B cell (primary cell): ENCODE measurements at places on chromosomes 5 and 9.

DNA sequence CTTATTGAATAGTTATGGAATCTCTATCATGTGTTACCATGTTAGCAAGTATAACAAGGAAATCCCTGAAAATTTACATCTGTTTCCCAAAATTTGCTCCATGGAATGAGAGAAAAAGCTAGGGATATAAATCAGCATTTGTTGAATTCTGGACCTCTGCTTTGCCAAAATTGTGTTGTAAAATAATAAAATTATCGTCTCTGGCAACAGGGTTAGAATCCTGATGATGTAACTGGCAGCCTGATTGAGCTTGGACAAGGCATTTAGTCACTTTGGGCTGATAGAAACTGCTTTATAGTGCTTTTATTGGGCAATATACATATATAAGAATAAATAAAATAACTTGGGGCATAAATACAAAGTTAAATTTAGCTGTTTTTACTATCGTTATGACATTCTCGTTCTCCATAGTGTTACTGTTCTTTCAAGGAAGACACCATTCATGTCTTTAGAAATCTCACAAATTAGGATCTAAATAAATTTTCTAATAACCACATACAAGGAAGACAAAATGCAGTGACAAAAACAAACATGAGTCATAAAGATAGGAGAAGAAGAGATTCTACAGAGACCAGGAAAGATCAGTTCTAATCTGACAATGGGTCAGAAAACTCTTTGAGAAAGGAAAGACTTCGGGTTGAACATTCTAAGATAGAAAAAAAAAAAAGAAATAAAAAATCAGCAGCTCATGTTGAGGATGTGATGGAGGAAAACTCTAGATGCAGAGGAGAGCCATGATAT lies 145.0 kb upstream of the CDH10 start:
- DNase-seq = no peak
- no peaks in the 10 kb centered on the region for H3K27me3 ChIP-seq
- H3K4me3 ChIP-seq = no peak overlapping the region

GRCh38 chr5:3217114-3217513 lies 378.5 kb upstream of the IRX1 start:
- no peaks in the 10 kb centered on the region for H3K27me3 ChIP-seq
- no peak overlapping the region for H3K27ac ChIP-seq
- H3K4me1 ChIP-seq = no peaks in the 10 kb centered on the region

DNA sequence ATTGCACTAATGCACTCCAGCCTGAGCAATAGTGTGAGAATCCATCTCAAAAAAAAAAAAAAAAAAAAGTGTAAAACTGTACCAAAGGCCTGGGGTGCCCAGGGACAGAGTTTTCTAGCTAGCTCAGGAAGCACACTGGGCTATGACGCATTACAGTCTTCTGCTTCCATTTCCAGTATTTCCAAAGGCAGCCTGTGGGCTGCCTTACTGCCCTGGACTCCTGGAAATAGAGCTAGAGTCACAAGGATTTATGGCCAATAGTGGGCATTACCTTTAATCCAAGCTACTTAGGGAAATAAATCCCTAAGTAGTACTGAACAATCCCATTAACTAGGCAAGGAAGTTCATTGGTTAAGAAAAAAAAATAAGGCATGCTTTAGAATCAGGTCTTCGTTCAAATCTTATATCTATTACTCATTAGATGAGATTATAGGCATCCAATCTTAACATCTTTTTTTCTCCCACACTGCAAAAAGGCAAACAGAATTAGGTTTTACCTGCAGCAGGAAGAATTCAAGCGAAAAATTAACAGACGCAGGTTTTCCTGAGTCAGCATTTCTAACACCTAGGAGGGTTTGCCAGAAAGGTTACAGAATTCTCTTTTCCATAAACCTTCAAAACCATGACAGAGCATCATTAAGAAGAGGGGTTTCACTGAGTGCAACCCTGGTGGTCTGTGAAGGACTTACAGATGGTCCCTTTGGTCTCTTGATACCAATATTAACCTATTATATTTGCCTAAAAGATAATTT lies 85.6 kb upstream of the CCDC112 start:
- no peaks in the 10 kb centered on the region for H3K4me1 ChIP-seq
- no peaks in the 10 kb centered on the region for H3K27me3 ChIP-seq
- no peak overlapping the region for H3K4me3 ChIP-seq

- peaks cover 16% of the 10 kb centered on the region for H3K4me1 ChIP-seq
- H3K27ac ChIP-seq = no peak overlapping the region
- H3K4me3 ChIP-seq = no peak overlapping the region
- no peak for DNase-seq
- no peaks in the 10 kb centered on the region for H3K36me3 ChIP-seq
- H3K27me3 ChIP-seq = no peaks in the 10 kb centered on the region
Observed at GRCh38 chr5:54700986-54701578, 183.5 kb downstream of the SNX18 start.

DNA sequence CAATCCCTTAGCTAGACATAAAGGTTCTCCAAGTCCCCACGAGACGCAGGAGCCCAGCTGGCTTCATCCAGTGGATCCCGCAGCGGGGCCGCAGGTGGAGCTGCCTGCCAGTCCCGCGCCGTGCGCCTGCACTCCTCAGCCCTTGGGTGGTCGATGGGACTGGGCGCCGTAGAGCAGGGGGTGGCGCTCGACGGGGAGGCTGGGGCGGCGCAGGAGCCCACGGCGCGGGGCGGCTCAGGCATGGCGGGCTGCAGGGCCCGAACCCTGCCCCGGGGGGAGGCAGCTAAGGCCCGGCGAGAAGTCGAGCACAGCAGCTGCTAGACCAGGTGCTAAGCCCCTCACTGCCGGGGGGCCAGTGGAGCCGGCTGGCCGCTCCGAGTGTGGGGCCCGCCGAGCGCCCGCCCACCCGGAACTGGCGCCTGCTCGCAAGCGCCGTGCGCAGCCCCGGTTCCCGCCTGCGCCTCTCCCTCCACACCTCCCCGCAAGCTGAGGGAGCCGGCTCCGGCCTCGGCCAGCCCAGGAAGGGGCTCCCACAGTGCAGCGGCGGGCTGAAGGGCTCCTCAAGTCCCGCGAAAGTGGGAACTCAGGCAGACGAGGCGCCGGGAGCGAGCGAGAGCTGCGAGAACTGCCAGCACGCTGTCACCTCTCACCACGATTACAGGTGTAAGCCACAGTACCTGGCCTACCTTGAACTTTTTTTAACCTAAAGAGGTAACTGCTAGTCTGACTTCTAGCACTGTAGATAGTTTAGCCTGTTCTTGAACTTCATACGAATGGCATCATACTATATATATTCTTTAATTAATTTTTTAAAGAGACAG lies 35.5 kb downstream of the PTGS1 start:
- no peaks in the 10 kb centered on the region for H3K36me3 ChIP-seq
- H3K27me3 ChIP-seq = no peaks in the 10 kb centered on the region
- no peak for DNase-seq
- H3K27ac ChIP-seq = no peak overlapping the region
- no peaks in the 10 kb centered on the region for H3K4me1 ChIP-seq

- no peak for DNase-seq
- no peak overlapping the region for H3K27ac ChIP-seq
- H3K4me1 ChIP-seq = no peaks in the 10 kb centered on the region
- no peak overlapping the region for H3K4me3 ChIP-seq
Observed at GRCh38 chr9:32456564-32456963, 69.4 kb downstream of the RIGI start.

GRCh38 chr5:126794157-126794828 lies 17.4 kb downstream of the LMNB1 start:
- no peaks in the 10 kb centered on the region for H3K27me3 ChIP-seq
- no peaks in the 10 kb centered on the region for H3K36me3 ChIP-seq
- H3K4me1 ChIP-seq = no peaks in the 10 kb centered on the region
- no peak overlapping the region for H3K4me3 ChIP-seq

- peaks cover 6% of the 10 kb centered on the region for H3K4me1 ChIP-seq
- no peak overlapping the region for H3K4me3 ChIP-seq
- peaks cover 3% of the 10 kb centered on the region for H3K27me3 ChIP-seq
- H3K27ac ChIP-seq = no peak overlapping the region
Observed at GRCh38 chr9:19496321-19497050, 87.7 kb downstream of the ACER2 start.

DNA sequence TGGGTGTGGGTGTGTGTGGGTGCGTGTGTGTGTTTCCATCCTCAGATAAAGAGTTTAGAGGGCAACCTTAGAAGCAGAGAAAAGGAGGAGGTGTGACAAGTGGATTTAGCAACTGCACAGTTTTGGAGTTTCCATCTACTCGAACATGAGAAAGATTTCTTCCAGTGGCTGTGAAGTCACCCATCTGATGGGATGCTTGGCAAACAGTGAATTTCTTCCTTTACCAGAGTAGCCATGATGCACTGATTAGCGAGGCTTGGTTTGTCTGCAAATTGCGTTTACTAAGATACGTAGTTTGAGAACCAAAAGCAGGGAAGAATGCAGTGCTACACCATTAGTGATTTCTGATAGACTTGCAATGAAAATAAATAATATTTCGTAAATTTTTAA lies 791 bp upstream of the STARD4 start:
- H3K36me3 ChIP-seq = no peaks in the 10 kb centered on the region
- DNase-seq = no peak
- peak overlapping the region; percentile 90 for H3K4me3 ChIP-seq
- peak overlapping the region; percentile 82 for H3K27ac ChIP-seq
- H3K4me1 ChIP-seq = peaks cover 10% of the 10 kb centered on the region

DNA sequence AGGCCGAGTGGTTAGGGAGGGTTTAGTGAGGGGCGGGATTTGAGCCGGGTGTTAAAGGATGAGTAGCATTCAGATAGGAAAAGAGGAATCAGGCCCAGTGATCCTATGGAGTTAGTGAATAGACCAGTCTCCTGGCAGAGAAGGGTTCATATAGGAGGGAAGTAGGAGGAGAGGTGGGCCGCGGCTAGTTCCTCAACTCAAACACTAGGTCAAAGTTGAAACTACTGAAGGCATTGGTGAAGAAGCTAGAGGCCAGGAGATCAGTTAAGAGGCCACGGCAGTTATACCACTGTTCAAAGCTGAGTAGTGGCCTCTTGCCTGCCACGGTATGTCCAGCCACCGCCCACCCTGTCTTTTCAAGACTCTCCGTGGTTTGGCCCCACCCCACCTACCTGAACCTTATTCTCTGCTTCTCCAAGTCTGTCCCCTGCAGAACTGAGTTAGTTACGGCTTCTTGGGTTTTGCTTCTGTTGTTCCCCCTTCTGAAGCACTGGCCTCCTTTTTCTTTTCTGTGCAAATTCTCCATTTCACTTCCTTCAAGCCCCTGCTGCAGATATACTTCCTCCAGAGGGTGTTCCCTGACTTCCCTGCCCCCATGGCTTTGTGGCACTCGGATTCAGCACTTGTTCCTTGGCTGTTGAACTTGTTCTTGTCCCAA lies 1.8 kb downstream of the ZBTB34 start:
- peaks cover 26% of the 10 kb centered on the region for H3K4me1 ChIP-seq
- H3K4me3 ChIP-seq = peak overlapping the region; percentile 76
- peak overlapping the region; percentile 46 for H3K27ac ChIP-seq
- DNase-seq = peak; percentile 53
- H3K27me3 ChIP-seq = peaks cover 3% of the 10 kb centered on the region

DNA sequence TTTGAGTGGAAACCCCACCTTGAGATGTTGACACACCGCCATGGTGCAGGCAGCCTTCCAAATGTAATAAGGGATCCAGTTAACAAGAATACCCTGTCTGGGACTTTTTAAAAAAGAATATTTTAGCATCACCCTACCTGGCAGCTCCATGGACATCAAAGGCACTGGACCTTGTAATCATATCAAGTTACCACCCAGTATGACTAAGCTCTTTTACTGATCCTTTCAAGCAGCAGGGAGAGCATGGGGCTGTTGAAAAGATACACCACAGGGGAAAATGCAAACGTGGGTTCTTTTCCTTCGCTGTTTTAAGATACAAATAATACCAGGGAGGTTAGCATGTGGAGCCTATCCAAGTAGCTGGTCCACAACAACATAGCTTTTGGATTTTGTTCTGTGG lies 211.2 kb downstream of the SAXO1 start:
- no peak overlapping the region for H3K27ac ChIP-seq
- H3K4me1 ChIP-seq = no peaks in the 10 kb centered on the region
- DNase-seq = no peak

- DNase-seq = no peak
- no peaks in the 10 kb centered on the region for H3K27me3 ChIP-seq
- peaks cover 66% of the 10 kb centered on the region for H3K4me1 ChIP-seq
- no peak overlapping the region for H3K4me3 ChIP-seq
- peak overlapping the region; percentile 71 for H3K27ac ChIP-seq
- peaks cover 5% of the 10 kb centered on the region for H3K36me3 ChIP-seq
Observed at GRCh38 chr5:17222664-17223063, 5.2 kb downstream of the BASP1 start.
